ENCODE measurements at places on chromosomes 4 and X.

- no peak for DNase-seq
These were observed 15.1 kb downstream of the REELD1 start for GRCh38 chr4:146229406-146229805.

GRCh38 chr4:106245176-106245575, 70.8 kb downstream of the TBCK start:
- DNase-seq, result no peak

DNA sequence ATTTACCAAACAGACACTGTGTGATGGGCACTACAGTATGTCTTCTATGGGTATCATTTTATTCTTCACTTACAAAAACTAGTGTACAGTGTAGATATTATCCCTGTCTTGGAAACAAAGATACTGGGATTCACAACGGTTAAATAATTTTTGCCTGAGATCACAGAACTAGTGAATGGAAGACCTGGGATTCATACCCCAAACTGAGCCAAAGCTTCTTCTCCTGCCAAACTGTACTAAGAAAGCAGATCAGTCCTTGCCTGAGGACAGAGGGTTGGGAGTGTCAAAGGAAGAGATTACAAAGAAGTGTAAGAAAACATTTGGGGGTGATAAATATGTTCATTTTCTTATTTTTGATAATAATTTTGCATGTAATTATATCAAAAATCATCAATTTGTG, 43.1 kb downstream of the PPA2 start:
- DNase-seq, result no peak

DNA sequence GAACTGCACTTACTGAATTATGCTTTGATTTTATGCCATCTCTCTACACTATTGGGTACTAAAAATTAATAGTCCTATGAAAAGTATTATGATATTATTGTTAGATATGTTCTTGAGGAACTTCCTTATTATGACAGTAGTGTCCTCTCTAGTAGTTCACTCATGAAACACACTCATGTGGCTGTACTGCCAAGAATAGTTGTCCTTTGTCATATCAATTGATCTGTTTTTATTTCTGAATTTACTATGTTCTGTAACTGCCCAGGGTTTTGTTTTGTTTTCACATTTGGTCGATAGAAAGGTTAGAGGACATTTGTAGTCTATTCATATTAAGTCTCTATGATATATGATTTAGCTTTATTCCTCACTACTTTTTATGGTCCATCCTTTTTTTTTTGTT, 215.2 kb downstream of the PPARGC1A start:
- no peak for DNase-seq

GRCh38 chr4:177802162-177802561, 359.9 kb upstream of the AGA start:
- no peak for DNase-seq

DNA sequence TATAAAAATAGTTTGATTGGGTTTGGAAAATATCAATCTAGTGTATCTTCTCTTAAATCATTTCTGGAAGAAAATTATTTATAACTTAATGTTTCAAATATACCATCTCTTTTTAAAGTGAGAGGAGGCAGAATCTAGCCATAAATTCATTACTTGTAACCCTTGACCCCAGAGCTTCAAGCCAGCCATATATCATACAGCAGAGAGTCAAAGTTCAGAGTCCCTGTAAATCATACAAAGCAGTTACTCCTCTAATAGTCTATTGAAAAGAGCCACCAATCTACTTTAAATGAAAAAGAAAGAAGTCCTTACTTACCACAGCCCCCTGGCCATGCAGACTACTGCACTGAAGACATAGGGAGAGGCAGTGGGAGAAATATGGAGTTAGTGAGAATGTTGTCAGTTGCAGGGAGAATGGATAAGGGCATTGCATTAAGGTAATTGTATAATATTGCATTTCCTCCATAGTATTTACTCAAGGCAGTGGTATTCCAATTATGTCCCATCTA, 229.5 kb downstream of the NKX6-1 start:
- DNase-seq, result no peak

GRCh38 chrX:111896148-111896547, 20.2 kb downstream of the TRPC5OS start:
- no peak for DNase-seq

- DNase-seq, result no peak
These were observed 208.1 kb upstream of the ADGRL3 start for GRCh38 chr4:60992037-60992436.

GRCh38 chrX:132716006-132716405, 227.2 kb upstream of the MBNL3 start:
- no peak for DNase-seq

GRCh38 chr4:178349601-178350000, 907.4 kb upstream of the AGA start:
- DNase-seq, result no peak
